ENCODE measurements at places on chromosomes 12 and 14.

GRCh38 chr14:50920482-50921230 lies 23.6 kb downstream of the PYGL start:
- no peak for DNase-seq

- no peak for DNase-seq
Observed at GRCh38 chr14:23346693-23347405, 5.8 kb downstream of the SLC22A17 start.

DNA sequence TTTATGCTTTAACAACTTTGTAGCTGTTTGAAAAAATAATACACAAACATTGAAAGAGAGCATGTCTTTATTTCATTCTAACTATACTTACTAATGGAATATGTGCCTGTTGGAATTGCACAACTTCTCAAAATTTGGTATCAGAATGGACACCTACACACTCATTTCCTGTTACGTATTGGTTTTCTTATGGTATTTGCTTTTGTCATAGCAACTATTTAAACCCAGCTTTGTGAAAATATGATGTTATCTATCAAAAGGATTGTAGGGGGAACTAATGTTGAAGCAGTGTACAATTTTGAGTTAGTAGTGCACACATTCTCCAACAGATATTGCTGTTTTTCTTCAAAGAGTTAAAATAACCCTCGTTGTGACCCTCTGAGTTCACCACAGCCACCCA lies 52.6 kb downstream of the RBMS2 start:
- no peak for DNase-seq

DNA sequence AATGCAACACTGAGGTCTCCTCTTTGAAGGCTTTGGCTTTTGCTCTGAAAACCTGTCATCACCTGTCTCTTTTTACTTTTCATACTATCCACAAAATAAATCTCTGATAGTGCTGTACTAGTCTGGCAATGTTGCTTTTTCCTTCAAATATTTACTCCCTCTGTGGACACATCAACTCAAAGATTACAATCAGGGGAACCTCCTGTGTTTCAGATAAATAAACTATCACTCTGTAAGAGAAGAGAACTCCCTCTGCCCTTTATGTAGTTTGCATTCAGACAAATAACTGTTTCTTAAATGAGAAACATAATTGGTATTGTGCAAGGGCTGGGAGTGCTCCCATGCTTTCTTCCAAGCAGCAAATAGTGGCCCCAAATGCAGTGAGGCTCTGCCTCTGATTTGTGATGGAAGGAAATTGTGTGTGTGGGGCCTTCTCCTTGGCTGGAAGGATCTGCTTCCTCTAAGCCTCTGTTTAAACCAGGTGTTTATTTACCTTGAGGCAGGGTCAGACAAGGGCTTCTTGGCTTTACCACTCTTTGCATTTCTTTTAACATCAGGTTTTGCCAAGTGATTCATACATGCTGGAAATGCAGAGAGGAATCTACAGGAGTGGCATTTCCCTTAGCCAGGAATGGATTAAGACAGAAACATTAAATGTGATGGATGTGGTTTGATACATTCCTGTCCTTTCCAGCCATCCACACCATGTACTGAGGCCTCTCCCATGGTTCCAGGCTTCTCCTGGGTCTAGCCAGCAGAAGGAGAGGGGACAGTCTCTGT lies 69.0 kb downstream of the AKAP6 start:
- DNase-seq, result no peak

- no peak for DNase-seq
Observed at GRCh38 chr14:55578511-55578910, 1.5 kb upstream of the KTN1 start.

- no peak for DNase-seq
Observed at GRCh38 chr12:52710730-52711129, 7.4 kb upstream of the KRT77 start.

DNA sequence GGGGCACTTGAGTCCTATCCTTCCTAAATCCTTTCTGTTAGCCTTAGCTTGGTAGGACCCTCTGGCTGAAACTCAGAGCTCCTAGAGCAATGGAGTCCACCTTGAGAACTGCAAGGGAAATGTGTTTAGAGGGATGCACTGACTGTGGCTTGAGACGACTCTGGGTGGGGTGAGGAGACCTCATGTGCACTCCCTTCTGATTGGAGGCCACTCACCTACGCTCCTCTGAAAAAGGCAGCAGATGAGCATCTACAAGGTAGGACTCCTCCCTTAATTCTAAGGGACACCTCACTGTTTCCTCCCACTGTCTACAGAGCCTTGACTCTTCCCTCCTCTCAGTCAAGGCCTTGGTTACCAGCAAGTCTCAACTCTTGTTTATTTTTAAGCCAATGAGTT lies 1.0 kb downstream of the MAP3K12 start:
- DNase-seq, result peak; percentile 40

GRCh38 chr14:55458800-55459515 lies 18.5 kb upstream of the TBPL2 start:
- peak; percentile 36 for DNase-seq

DNA sequence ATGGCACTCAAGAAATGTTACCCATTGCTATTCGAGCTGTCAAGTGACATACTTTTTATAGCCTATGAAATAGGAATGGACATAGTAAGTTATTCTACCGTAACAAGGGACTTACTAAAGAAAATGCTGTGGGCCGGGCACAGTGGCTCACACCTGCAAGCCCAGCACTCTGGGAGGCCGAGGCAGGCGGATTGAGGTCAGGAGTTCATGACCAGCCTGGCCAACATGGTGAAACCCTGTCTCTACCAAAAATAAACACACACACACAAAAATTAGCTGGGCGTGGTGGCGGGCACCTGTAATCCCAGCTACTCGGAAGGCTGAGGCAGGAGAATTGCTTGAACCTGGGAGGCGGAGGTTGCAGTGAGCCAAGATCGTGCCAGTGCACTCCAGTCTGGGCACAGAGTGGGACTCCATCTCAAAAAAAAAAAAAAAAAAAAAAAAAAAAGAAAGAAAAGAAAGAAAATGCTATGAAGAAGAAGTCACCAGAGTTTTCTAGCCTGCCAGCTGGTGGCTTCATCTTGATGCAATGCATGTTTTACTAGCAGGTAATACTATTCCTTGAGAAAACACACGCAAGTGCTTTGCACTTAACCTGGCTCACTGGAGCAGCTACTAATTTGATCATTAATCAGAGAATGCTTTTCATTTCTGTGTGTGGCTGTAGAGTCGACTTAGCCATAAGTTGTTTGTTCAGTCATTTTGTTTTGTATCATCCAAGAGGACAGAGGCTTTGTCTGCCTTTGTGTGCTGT lies 166.7 kb upstream of the MYL2 start:
- DNase-seq, result no peak

DNA sequence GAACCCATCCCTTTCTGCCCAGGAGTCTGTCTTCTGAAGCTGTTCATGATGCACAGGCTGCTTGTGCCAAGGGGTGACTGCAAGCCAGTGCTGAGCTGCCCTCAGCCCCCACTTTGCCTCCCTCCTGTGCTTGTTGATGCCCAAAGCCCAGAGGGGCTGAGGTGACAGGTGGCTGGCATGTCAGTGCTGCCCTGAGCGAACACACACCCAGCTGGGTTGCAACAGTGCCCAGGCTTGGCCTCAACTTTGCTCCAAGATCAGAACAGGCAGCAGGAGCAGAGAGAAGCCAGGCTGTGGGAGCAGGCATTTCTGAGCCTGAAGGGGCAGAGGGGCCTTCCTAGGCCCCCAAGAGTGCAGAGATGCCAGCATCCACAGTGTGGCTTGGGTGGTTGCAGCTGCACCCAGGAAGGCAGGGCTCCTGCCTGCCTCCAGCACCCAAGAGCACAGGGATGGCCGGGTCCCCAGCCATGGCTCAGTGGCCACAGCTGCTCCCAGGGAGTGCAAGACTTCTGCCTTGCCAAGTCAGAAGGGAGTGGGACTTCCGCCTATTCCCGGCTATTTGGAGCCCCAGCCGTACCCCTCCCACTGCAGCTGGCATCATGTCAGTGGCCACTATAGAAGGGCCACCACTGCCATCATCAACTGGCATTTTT lies 83.1 kb downstream of the SLC16A7 start:
- DNase-seq, result no peak

GRCh38 chr12:4286771-4287317 lies 13.3 kb downstream of the CCND2 start:
- no peak for DNase-seq

- DNase-seq, result no peak
Observed at GRCh38 chr12:89655841-89656240, 52.8 kb downstream of the ATP2B1 start.

- peak; percentile 87 for DNase-seq
Observed at GRCh38 chr14:105086833-105087307, 21.6 kb upstream of the GPR132 start.

DNA sequence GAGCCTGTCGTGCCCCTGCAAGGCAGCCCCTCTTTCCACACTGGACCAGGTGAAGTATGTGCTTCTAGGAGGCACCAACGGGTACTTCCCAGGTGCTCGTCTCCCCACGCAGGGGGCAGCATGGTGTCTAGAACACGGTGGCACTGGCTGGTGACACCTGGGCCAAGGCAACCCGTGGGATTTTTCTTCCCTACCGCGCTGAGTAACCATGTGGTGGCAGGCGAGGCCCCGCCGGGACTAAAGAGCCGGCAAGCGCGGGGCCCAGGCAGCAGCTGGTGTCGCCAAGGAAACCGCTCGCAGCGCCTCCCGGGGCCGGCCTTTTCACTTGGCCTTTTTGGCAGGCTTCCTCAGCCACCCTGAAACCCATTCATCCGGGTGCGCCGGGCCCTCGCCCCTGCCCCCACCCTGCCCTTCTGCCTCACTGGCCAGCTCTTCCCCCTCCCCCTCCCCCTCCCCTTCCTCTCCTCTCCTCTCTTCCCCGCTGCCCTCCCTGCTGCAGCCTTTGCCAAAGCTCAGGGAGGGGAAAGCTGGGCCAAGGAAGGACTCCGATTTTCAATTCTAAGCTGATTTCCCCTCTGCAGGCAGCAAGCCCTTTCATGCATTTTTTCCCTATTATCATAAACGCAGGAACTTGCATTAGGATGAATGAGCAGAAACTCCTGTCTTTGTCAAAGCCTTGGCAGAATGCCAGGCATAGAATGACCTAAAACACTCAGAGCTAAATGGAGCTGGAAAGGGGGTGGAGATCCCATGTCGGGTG lies 81.2 kb downstream of the IRF2BPL start:
- DNase-seq, result peak; percentile 81

GRCh38 chr12:70271025-70271424 lies 27.8 kb downstream of the CNOT2 start:
- DNase-seq, result no peak

- DNase-seq, result no peak
Observed at GRCh38 chr14:102693006-102693755, 84.1 kb upstream of the TRAF3 start.

GRCh38 chr14:37590428-37591139 lies 4.5 kb downstream of the FOXA1 start:
- DNase-seq, result no peak

DNA sequence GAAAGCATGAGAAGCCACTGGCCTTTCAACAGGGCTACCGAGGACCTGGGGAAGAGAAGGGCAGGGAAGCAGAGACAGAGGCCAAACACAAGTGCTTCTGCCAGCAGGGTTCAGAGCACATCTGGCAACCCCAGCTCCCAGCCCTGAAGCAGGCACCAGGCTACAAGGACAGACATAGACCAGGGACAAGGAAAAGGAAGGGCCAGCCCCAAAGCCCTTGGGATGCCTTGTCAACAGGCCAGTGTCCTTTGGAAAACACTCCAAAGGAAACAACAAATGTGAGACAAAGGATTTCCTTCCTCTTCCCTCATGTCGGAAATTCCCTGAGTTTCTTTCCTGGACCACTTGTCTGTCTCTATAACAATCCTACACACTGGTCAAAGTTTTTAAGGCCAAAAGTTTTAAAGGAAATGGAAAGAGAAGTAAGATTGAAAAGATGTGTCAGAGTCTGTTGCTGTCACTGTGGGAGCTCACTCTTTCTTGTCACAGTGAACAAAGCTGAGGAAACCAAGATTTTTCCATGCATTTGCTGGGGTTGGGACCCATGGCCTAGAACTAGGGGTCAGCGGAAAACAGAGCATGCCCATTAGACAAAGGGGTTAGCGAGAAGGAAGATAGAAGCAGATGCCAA lies 59.4 kb downstream of the TTC9 start:
- DNase-seq, result no peak
